MG63 (cell line): ENCODE measurements at places on chromosomes 2 and 18.
A peak's percentile ranks its signal among the peaks of the same experiment; 100 is the strongest.

DNA sequence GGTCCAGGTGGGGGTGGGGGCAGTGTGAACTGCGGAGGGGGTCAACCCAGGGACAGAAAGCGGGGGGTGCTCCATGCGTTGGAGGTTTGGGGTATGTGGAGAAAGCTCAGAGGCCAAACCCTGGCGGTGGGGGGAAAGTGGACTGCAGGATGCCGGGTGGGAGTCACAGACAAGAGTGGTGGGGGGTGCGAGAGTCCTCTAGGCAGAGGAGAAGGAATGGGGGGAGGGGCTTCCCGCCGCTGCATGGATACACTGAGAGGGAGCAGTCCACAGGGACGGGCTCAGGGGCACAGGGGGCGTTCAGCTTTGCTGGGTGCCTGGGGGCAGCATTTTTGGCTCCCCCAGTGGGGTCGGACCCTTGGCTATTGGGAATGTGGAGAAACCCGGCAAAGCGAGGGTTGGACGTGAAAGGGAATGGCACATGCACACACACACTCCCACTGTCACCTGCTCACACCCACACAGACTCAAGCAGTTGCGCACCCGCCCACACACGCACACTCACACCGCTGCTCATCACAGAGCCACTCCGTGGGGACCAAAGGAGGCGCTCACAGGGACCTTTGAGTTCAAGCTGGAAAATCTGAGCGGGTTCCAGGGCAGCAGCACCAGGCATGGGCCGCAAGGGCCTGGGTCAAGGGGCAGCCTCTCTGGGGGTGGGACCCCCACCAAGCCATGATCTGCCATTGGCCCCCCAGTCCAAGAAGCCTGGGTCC lies 7.7 kb downstream of the GBX2 start:
- no peak for DNase-seq

- no peak for DNase-seq
Observed at GRCh38 chr18:3879114-3879835, 429.3 kb downstream of the TGIF1 start.

DNA sequence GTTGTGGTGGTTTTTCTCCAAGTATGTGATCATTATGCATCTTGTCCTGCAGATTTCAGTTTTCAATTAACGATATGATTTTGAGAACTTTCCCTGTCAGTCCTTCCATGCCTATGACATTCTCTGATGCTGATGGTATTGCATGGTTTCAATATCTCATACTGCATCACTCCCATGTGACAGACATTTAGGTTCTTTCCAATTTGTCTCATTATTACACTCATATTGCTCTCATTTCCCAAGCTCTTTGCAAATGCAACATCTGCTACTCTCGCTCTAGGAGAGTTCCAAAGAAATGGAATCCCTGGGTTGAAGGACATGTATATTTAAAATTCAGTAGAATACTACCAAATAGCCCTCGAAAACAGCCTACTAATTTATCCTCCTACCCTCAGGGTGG lies 125.5 kb downstream of the MARCHF4 start:
- no peak for DNase-seq

DNA sequence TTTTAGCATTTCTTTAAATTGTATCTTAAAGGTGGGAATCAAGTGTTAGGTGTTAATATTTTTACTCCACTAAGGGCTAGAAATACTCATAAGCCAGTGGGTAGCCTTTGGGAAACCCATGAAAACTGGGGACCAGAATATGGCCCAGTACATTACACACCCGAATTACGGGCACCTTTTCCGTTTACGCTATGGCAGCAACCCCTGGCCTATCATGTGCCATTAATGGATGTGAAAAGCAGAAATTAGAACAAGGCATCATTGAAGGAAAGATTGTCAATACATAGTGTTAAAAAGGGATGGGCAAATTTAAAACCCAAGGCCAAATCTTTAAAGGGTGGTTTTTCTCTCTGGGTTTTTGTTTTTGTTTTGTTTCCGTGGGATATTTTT lies 781 bp downstream of the FARP2 start:
- DNase-seq, result no peak

DNA sequence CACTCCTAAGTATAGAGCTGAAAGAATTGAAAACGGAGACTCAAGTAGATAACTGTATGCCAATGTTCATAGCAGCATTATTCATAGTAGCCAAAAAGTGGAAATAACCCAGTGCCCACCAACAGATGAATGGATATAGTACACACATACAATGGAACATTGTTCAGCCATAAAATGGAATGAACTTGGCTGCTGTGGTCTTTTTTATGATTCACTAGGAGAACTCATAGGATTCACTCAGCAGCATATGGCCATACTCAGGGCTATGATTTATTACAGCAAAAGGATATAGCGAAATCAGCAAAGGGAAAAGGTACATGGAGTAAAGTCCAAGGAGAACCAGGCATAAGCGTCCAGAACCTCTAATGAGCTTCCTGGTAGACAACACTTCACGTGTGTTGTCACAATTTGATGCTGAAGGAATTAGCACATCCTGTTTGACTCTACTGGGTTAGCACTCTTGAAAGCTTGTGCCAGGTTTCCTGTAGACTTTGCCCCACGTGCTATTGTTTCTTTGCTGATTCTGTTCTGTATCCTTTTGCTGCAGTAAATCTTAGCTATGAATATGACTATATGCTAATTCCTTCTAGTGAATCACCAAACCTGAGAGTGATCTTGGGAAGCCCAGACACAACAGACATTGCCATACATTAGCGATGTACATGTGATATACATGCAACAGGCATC lies 15.7 kb downstream of the SPC25 start:
- no peak for DNase-seq

DNA sequence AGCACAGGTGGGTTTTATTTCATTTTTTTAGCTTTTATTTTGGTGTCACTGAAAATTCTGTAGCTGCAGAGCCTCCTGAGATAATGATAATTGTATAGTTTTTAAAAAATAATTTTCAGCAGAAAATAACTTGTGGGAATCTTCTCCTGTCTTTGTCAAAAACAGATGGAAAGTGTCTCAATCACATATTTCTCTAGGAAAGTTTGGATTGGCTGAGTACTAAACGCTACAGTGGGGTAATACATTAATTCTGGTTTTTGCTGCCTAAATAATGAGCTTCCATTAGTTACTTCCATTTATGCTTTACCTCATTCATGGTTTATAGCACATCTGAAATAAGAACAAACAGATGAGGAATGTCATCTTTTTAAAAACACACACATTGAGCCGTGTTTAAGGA lies 2.2 kb downstream of the TWIST2 start:
- no peak for DNase-seq

GRCh38 chr2:48715042-48715899 lies 40.3 kb downstream of the LHCGR start:
- peak; percentile 7 for DNase-seq
